CD4-positive, alpha-beta T cell (primary cell): ENCODE measurements at places on chromosomes 1 and 21. TPM values are rescaled to one million over a fixed set of nuclear protein-coding genes. Genes with fewer than 3 reads are reported as not detected.

The SPRR3 gene
- not detected for total RNA-seq

The GPATCH2 gene
- 9.2 TPM for total RNA-seq

The KCNE2 gene
- not detected for total RNA-seq

The CNR2 gene
- total RNA-seq: not detected

The CA6 gene
- not detected for total RNA-seq

GRCh38 chr1:110049801-110050601 lies 15.6 kb downstream of the STRIP1 start:
- H3K27me3 ChIP-seq: no peaks in the 10 kb centered on the region
- H3K4me3 ChIP-seq: no peak overlapping the region
- no peak overlapping the region for H3K27ac ChIP-seq
- no peak for DNase-seq

DNA sequence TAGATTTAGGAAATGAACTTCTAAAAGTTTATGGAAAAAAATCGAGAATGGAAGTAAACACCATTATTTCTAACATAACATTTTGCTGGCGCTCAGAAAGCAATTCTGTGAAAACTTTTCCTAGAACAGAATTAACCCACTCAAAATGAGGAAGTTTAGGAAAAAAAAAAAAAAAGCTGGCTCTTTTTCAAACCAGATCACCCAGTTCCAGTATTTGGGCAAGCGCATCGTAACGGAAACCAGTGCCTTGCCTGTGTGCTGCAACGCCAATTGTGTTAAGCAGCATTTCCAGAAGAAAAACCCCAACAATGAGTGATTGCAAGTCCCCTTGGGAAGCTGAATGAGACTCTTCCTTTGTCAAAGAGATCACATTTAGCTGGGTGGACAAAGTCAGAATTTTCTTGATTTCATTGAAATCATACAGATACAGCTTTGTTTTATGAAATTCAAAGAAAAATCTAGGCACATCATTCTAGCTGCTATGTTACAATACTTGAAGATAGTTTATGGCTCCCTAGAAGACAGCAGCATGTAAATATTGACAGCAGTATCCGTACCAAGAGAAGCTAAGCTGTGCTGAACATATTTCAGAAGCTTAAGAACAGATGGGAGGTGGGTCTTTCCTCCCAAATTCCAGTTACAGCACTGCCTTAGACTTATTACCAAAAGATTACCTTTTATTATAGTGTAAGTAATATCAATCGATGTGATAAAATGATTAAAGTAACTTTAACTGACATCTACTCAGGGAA lies 113.4 kb downstream of the ERG start:
- H3K27me3 ChIP-seq: peaks cover 12% of the 10 kb centered on the region
- no peak for DNase-seq
- no peaks in the 10 kb centered on the region for H3K4me1 ChIP-seq
- no peak overlapping the region for H3K27ac ChIP-seq
- H3K4me3 ChIP-seq: no peak overlapping the region
- no peaks in the 10 kb centered on the region for H3K36me3 ChIP-seq

- H3K4me1 ChIP-seq: no peaks in the 10 kb centered on the region
- no peaks in the 10 kb centered on the region for H3K36me3 ChIP-seq
- no peaks in the 10 kb centered on the region for H3K27me3 ChIP-seq
- H3K4me3 ChIP-seq: no peak overlapping the region
- peak; percentile 53 for DNase-seq
Observed at GRCh38 chr1:206952171-206952570, 5.9 kb upstream of the PIGR start.

DNA sequence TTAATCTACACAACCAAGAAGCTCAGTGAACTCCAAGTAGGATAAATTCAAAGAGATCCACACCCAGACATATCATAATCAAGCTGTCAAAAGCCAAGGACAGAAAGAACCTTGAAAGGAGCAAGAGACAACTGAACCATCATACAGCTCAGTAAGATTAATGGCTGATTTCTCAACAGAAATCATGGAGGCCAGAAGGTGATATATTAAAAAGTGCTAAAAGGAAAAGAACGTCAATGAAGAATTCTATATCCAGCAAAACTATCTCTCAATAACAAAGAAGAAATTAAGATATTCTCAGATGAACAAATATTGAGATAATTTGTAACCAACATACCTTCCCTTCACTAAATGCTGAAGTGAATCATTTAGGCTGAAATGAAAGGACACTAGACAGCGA lies 161.8 kb downstream of the TRABD2B start:
- no peak for DNase-seq
- no peak overlapping the region for H3K27ac ChIP-seq
- H3K27me3 ChIP-seq: peaks cover 11% of the 10 kb centered on the region
- no peaks in the 10 kb centered on the region for H3K4me1 ChIP-seq
- H3K36me3 ChIP-seq: no peaks in the 10 kb centered on the region

DNA sequence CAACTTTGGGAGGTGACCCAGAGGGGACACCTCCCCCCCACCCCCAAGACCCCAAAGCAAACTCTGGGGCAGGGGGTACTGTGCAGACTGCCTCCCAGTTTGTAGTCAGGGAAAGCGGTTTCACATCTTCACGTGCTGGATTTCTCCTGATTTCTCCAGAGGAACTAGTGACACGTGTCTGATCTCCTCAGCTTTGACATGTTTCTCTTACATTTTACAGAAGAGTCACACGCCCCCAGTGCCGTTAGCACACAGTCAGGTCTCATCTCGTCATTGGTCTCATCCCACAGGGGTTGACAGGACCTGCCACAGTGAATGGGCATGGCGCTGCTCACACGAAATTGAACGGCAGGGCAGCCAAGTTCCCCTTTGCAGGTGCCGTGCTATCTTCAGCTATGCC lies 11.8 kb downstream of the PDPN start:
- peaks cover 3% of the 10 kb centered on the region for H3K27me3 ChIP-seq
- no peak overlapping the region for H3K27ac ChIP-seq
- H3K4me3 ChIP-seq: no peak overlapping the region
- H3K4me1 ChIP-seq: no peaks in the 10 kb centered on the region
- DNase-seq: no peak
- H3K36me3 ChIP-seq: no peaks in the 10 kb centered on the region

DNA sequence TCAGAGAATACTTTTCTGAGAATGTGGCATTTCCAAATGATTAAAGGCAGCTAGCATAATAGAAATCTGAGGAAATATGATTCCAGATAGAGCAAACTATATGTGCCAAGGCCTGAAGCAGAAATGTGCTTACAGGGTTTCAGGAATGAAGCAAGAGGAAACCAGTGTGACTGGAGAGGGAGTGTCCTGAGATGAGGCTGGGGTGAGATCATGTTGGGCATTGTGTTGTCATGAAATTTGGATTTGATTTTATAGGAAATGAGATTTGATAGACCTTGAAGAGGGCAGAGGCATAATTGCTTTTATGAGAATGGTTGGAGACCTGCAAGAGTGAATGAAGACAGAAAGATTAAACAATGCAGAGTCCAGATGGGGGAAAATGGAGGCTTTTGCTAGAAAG lies 338.1 kb upstream of the SNX7 start:
- H3K27me3 ChIP-seq: no peaks in the 10 kb centered on the region
- DNase-seq: no peak
- peaks cover 5% of the 10 kb centered on the region for H3K4me1 ChIP-seq
- H3K36me3 ChIP-seq: no peaks in the 10 kb centered on the region
- no peak overlapping the region for H3K4me3 ChIP-seq

GRCh38 chr1:156528231-156528630 lies 27.7 kb upstream of the MEF2D start:
- H3K4me3 ChIP-seq: no peak overlapping the region
- H3K4me1 ChIP-seq: peaks cover 33% of the 10 kb centered on the region
- no peaks in the 10 kb centered on the region for H3K36me3 ChIP-seq
- H3K27me3 ChIP-seq: no peaks in the 10 kb centered on the region
